ENCODE measurements at places on chromosomes 7 and 10.

- H3K27ac ChIP-seq, result no peak overlapping the region
- peaks cover 4% of the 10 kb centered on the region for H3K27me3 ChIP-seq
- no peak for DNase-seq
- no peaks in the 10 kb centered on the region for H3K36me3 ChIP-seq
Observed at GRCh38 chr10:58475322-58476277, 37.1 kb upstream of the BICC1 start.

GRCh38 chr10:108204528-108205305 lies 1040.2 kb upstream of the SORCS1 start:
- H3K4me1 ChIP-seq, result no peaks in the 10 kb centered on the region
- no peak for DNase-seq
- no peaks in the 10 kb centered on the region for H3K36me3 ChIP-seq
- H3K27me3 ChIP-seq, result no peaks in the 10 kb centered on the region

- H3K36me3 ChIP-seq, result no peaks in the 10 kb centered on the region
- no peak overlapping the region for H3K4me3 ChIP-seq
- no peaks in the 10 kb centered on the region for H3K4me1 ChIP-seq
- no peaks in the 10 kb centered on the region for H3K27me3 ChIP-seq
Observed at GRCh38 chr7:46210467-46210866, 289.4 kb upstream of the IGFBP3 start.

DNA sequence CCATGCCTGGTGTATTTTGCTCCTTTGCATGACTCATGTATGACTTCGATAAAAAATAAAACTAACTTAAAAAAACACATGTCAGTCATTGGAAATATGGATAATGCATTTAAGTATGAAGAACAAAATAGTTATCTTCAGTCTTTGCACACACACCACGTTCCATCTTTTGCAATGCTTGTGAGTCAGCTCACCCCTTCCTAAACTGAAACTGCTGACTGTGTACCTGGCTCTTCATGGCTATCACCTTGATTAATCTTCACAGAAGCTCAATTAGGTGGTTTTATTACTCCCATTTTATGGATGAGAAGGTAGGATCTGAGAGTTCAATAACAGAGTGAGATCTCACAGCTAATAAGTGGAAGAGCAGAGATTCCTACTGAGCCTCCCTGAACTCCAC lies 79.5 kb downstream of the CARD11 start:
- DNase-seq, result no peak
- no peak overlapping the region for H3K4me3 ChIP-seq
- peaks cover 20% of the 10 kb centered on the region for H3K36me3 ChIP-seq
- H3K27me3 ChIP-seq, result no peaks in the 10 kb centered on the region
- no peak overlapping the region for H3K27ac ChIP-seq

- H3K4me1 ChIP-seq, result peaks cover 10% of the 10 kb centered on the region
- no peak overlapping the region for H3K4me3 ChIP-seq
- H3K27ac ChIP-seq, result no peak overlapping the region
- DNase-seq, result no peak
Observed at GRCh38 chr10:30396698-30397097, 37.3 kb upstream of the MAP3K8 start.

DNA sequence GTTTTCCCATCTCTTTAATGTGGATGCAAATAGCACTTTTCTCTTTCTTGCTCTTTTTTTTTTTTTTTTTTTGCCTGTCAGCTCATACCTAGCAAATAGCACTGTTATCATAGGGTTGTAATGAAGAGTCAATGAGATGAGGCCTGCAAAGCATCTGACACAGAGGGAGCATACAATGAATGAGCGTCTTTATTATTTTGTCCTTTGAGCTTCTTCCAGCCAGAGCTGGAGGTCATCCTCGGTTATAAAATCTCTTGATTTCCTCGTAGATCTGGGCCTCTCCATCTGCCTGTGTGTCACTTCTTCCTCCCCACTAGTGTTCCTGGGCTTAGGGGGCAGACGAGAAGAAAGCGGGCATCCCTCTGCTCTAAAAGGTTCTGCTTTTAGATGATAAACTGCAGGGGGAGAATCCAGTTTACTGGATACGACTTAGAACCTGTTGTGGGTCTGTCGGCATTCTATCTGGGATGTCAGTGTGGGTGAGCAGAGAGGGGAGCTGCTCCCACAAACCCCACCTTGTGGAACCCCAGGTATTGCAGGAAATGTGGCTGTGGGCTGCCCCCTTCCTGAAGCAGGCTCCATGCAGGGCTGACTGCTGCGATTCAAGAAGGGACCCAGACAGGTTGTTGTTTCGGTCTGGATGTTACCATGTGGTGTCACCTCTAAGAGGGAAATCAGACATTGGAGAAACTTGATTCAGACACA lies 135.8 kb upstream of the GPR26 start:
- no peak for DNase-seq
- H3K36me3 ChIP-seq, result no peaks in the 10 kb centered on the region
- H3K4me3 ChIP-seq, result no peak overlapping the region
- no peak overlapping the region for H3K27ac ChIP-seq
- H3K27me3 ChIP-seq, result peaks cover 9% of the 10 kb centered on the region
- H3K4me1 ChIP-seq, result no peaks in the 10 kb centered on the region

GRCh38 chr10:127470911-127471310 lies 78.2 kb upstream of the NPS start:
- H3K4me3 ChIP-seq, result no peak overlapping the region
- H3K4me1 ChIP-seq, result no peaks in the 10 kb centered on the region
- H3K27me3 ChIP-seq, result no peaks in the 10 kb centered on the region
- no peak for DNase-seq
- H3K27ac ChIP-seq, result no peak overlapping the region
- no peaks in the 10 kb centered on the region for H3K36me3 ChIP-seq

DNA sequence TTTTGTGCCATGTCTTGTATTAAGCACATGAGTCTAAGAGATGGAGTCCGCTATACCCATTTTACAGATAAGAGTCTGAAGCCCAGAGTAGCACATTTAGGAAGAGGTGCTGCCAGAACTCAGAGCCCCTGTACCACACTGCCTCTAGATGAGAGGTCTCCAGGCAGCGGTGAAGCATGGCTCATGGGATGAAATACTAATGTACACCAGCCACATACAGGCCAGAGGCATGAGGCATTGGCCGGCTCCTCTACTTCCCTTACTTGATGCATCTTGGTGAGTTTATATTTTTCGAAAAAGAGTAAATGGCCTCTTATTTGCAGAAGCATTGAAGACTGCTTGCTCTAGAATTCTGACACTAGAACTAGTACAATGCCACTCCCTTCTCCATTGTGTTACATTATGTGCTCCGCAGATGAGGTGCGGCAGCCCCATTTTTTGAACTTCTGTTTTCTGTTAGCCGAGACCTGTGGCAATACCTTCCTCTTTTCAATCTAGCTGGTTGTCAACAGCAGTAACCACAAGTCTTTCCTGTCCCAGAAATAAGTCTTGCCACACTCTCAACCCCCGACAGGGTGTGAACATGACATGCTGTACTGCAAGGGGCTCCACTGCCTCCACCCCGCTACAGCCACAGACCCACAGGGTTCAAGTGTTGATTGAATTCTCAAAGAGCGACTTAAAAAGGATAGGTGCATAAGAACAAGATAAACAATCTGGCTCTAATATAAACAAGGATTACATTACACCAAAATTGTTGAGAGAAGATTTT lies 145.3 kb downstream of the CELF2 start:
- H3K27ac ChIP-seq, result peak overlapping the region; percentile 98
- peak; percentile 70 for DNase-seq
- H3K27me3 ChIP-seq, result no peaks in the 10 kb centered on the region
- peak overlapping the region; percentile 94 for H3K4me3 ChIP-seq
- peaks cover 54% of the 10 kb centered on the region for H3K4me1 ChIP-seq
- H3K36me3 ChIP-seq, result no peaks in the 10 kb centered on the region

DNA sequence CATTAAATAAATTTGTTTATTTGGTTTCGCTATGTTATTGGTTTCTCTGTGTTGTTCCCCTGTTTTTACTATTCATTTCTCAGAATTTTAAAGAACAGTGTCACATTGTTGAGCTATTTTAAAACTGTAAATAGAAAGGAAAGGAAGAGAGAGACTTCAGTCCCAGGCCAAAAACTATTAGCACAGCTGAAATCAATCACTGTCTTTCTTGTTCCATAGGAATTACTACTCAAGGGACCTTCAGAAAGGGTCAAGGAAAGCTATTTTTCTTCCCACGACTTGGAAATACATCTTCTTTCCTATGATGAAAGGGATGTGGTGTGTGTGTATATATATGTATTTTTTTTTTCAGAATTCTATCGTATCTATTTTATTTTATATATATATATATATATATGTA lies 29.0 kb upstream of the GNAT3 start:
- H3K27ac ChIP-seq, result no peak overlapping the region
- no peaks in the 10 kb centered on the region for H3K27me3 ChIP-seq
- DNase-seq, result no peak
- no peaks in the 10 kb centered on the region for H3K4me1 ChIP-seq

- no peak overlapping the region for H3K4me3 ChIP-seq
- no peak overlapping the region for H3K27ac ChIP-seq
- no peaks in the 10 kb centered on the region for H3K27me3 ChIP-seq
- DNase-seq, result no peak
- no peaks in the 10 kb centered on the region for H3K36me3 ChIP-seq
Observed at GRCh38 chr7:49187543-49188268, 263.4 kb downstream of the CDC14C start.

DNA sequence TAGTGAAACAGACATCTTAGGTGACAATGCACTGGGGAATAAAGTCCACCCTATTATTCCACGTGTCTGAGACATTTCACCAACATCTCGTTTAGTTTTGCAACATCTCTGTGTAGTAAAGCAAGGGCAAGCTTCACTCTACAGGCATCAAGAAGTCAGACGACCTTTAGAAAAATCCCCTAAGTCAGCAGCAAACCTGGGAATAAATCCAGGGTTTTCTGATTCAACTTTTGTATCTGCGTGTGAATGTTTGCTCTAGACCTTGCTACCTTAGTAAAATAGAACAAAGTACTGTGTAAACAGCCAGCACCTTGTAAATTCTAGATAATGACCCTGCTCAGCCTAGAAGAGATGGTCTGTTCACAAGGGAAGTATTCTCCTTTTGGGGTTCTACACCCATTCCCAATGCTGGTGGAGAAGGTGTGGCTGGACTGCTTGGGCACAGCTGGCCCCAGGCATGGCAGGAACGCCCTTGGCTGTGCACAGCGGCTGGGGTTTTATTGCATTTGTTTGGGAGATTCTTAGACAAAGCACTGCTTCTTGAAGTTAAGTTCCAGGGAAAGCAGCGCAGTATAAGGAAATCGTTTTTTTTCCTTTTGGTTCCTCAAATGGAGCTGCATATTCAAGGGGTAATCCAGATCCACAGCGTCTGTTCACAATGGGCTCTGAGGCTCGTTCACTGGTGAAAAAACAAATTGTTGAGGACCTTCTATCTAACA lies 38.3 kb upstream of the GALNTL5 start:
- H3K4me3 ChIP-seq, result no peak overlapping the region
- DNase-seq, result no peak
- no peaks in the 10 kb centered on the region for H3K4me1 ChIP-seq
- no peaks in the 10 kb centered on the region for H3K36me3 ChIP-seq
- H3K27me3 ChIP-seq, result no peaks in the 10 kb centered on the region

GRCh38 chr7:158102897-158103296 lies 484.7 kb downstream of the PTPRN2 start:
- DNase-seq, result no peak
- H3K4me3 ChIP-seq, result no peak overlapping the region
- H3K27ac ChIP-seq, result no peak overlapping the region
- H3K36me3 ChIP-seq, result no peaks in the 10 kb centered on the region

DNA sequence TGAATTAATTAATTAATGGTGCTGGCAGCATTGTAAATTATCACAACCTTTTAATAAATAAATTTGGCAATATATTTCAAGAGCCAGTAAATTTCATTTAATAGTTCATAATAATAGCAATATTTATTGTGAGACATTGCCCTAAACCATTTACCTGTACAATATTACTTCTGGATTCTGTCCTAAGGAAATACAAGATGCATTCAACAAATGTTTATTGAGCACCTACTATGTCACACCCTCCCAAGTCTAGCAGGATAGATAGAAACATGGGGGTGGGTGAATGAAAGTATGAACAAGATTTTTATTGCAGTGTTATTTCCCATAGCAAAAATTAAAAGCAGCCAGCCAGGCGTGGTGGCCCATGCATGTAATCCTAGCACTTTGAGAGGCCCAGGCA lies 4.4 kb upstream of the HERC4 start:
- H3K4me1 ChIP-seq, result peaks cover 4% of the 10 kb centered on the region
- no peak overlapping the region for H3K27ac ChIP-seq
- H3K4me3 ChIP-seq, result no peak overlapping the region
- no peaks in the 10 kb centered on the region for H3K27me3 ChIP-seq
- no peak for DNase-seq

DNA sequence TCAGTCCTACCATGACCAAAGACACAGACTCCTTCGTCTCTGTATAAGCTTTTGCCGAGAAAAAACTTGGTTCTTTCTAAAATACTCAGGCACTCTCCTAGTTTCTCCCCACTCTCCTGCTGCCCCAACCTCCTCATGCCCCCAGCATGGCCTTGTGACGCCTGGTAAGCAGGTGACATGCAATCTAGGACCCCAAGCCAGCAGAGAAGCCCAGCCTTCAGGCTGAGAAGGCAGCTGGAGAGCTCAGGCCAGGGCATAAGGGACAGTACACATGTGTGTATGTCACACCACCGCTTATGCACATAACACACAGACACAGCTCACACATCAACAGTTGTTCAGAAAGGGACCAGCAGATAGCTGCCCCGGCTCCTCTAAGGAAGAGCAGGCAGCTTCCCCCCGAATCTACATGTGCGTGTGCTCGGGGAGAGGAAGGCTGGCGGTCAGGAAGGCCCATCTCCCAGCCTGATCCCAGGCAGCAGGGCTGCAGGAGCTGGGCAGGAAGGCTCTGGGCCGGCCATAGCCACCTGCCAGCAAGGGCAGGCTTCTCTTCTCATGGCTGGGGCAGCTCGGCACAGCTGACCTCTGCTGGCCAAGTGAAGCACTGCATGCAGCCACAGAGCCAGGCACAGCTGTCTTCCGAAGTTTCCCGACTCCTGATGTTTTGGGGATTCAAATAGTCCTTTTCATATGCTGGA lies 8.5 kb downstream of the DDX56 start:
- H3K27me3 ChIP-seq, result no peaks in the 10 kb centered on the region
- H3K4me1 ChIP-seq, result no peaks in the 10 kb centered on the region
- peak; percentile 29 for DNase-seq
- H3K27ac ChIP-seq, result peak overlapping the region; percentile 2
- H3K36me3 ChIP-seq, result peaks cover 62% of the 10 kb centered on the region
- H3K4me3 ChIP-seq, result no peak overlapping the region

Data from effector memory CD4-positive, alpha-beta T cell (primary cell).